Mucosa of gallbladder (tissue), 1 donor: ENCODE measurements at places on chromosomes 2 and 18. TPM values are rescaled to one million over a fixed set of nuclear protein-coding genes. Genes with fewer than 3 reads are reported as not detected.
A peak's percentile ranks its signal among the peaks of the same experiment; 100 is the strongest.

SLC19A3 gene
- 87.4 TPM for total RNA-seq

KRTCAP3 gene
- total RNA-seq: 65.7 TPM

MAPRE2 gene
- total RNA-seq: 75.8 TPM

AFF3 gene
- total RNA-seq: 9.1 TPM

MAPK4 gene
- 13.5 TPM for total RNA-seq

MC4R gene
- not detected for total RNA-seq

CYBRD1 gene
- 126 TPM for total RNA-seq

ARMC9 gene
- total RNA-seq: 19.2 TPM

SERPINB13 gene
- total RNA-seq: not detected

MAP3K19 gene
- total RNA-seq: not detected

GRCh38 chr2:23814963-23815362 lies 112.0 kb downstream of the ATAD2B start:
- DNase-seq: no peak

DNA sequence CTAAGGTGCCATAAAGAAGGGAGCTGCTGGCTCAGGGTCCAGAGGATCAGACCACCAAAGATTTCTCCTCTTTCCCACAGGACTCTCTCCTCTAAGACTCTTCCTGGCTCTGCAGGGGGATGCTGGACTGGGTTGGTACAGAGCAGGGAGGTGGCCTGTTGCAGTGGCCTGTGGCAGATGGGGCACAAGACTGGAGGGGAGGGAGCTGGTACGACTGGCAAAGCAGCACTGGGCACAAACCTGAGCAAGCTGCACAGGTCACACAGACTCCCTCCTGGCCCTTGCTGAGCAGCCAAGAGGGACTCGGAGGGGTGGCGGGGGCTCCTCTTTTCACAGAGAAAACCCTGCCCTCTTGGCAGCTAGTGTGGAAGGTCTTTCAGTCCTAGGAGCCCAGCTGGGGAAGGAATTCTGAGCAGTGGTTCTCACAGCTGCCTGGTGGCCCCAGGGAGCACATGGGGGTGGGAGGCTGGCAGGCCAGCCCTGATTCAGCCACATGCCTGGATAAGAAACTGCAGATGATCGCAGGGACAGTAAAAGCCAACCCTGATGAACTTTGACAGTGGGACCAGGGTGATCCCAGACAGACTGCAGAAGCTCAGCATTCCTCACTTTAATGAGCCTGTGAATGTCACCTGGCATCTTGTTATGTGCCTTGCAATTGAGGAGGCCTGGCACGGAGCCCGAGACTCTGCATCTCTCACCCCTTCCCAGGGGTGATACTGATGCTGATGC lies 32.5 kb upstream of the ACAA2 start:
- DNase-seq: no peak

DNA sequence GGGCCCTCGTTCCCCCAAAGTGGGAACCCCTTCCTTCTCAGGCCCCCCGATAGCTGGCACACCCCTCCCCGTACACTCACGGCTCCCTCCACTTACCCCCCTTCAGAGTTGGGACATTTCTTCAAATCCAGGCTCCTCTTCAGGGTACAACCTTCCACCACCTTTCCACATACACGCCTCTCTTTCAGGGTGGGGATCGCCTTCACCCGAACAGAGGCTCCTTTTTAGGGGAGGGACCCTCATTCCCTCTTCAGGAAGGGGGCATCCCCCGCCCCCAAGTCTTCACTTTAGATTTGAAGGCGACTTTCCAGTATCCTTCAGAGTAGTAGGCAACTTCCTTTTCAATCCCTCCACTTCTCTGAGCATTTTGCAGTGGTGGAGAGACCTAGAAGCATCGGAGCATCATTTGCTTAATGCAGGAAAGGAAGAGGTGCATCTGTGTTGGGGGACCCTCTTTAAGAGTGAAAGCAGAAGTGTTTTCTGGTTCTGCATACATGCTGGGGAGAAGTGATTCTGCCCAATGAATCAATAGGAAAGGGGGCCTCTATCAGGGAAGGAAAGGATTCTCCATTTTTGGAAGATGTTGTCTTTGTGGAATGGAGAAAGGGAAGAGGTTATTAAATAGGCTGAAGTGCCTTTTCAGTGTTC lies 845 bp downstream of the EML4 start:
- DNase-seq: no peak

GRCh38 chr2:217444932-217445331 lies 557.9 kb downstream of the TNS1 start:
- DNase-seq: no peak

DNA sequence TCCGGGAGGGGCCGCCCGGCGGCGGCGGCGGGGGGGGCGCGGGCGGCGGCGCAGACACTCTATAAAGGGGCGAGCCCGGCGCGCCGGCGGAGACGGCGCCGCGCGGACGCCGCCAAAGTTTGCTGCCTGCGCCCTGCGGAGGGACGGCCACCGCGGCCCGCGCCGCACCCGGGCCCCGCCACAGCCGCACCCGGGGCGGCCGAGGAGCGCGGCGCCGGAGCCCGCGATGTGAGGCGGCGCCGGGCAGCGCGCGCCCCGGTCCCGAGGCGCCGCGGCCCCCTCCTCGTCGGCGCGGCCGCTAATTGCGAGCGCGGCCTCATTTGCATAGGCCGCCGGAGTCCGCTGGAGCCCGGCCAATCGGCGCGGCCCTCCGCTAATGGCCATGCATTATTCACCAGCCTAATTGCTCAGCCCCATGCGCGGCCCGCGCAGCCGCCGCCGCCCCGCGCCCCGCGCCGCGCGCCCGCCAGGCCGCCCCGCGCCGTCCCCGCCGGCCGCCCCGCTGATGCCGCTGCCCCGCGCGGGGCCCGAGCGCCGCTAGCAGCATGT lies at the start of gene SALL3:
TSS of gene SALL3 (plus strand) at position 89 of the 549 bp plus-strand sequence. CDS start at position 546, 457 bp downstream.
- DNase-seq: no peak

DNA sequence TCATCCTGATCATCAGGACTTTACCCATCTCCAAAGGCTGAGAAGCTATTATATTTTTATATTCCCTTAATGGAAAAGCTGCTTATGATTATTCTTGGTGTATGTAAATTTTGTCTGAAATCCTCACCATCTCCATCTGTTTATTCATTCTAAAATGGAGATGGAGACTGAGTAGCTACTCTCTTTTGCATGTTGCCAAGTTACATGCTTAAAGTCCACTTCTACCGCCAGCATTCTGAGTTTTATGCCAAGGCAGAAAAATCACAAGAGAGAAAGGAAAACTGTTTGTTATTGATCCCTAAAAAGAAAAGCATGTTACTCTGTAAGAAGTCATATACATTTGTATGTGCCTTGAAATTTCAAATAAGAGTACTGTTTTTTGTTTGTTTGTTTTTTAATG lies 94.4 kb upstream of the NOSTRIN start:
- DNase-seq: no peak

GRCh38 chr2:66832646-66833435 lies 397.9 kb downstream of the MEIS1 start:
- no peak for DNase-seq

GRCh38 chr2:74267068-74267467 lies 68.7 kb downstream of the MTHFD2 start:
- DNase-seq: peak; percentile 65

DNA sequence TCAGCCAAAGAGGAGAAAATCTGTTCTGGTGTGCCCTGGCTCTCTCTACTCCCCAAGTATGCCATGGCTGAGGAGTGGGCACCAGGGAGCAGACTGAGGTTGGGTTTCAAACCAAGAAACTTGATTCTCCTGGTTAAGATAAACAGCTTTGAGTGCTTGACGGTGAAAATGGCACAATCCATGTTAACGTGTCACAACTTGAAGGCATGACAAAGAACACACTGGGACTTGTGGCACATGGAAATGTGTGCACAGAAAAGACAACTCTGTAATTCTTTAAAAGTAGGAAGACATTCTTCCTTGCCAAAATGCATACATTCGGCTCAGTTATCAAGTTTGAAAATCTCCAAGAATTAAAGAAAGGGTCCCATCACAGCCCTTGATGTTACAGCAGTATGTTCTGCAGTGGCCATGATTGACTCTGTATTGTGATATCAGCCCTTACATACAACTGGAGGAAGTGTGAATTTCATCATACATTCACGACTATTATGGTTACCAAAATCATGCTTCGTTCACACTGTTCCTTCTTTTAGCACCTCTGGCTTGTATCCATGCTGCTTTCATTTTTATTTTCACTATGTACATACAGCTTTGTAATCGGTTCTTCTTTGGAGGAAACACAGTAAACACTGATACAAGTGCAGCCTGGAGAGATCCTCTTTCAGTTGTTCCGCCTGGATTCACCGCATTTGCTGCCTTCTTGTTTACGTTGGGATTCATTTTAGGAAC lies 15.6 kb upstream of the ACTG2 start:
- no peak for DNase-seq

DNA sequence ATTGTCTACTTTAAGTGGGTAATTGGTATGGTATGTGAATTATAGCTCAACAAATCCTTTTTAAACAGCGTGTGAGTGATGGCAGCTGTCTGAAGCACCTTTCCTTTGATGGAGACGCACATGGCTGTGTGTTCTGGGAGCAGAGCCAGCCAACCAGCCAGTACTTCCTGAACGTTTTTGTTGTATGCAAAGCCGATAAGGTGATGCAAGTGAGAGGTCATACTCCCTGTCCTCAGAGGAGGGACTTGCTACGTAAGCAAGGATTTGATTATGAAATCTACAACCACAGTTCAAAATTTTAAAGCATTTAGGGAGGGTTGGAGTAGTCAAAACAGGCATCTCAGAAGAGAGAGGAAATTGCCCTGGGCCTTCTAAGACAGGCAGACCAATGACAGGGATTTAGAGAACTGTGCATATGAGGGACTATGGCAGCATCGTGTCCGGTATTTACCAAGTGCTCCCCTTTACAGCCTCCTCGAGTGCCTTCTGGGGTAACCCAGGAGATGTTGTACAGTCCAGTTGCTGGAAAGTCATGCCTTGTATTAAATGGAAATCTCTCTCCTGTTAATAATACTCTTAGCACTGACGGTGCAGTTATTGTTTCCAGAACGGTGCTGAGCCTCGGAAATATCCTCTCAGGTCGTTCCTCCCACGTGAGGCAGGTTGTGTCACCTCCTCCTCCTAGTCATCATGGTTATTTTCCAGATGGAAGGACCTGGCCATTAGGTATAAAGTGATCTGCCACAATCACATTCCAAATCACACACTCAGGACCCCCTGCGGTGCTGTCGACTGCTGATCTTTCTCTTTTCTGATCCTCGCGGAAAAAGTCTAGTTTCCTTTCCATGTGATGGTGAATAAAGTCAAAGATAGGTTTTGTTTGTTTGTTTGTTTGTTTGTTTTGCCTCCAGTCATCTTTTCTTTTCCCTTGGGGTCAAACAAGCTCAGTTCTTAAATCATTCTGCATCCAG lies 28.4 kb downstream of the ARHGEF4 start:
- peak; percentile 32 for DNase-seq

DNA sequence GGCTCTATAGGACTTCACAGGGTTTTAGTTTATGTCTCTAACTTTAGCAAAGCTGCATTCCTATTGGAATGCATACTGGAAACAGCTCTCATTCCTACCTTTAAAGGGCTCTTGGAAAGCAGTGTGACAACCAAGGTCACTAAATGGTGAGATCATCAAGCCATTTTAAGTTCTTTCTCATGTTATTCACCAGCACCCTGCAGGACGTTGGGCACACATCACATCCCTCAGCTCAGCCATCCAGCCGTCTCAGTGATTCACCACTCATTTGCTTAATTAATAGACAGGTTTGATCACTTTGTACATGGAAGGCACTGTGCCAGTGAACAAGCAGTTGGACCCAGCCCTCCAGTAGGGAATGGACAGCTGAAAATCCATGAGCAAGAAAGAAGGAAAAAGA lies 32.2 kb upstream of the RBM44 start:
- no peak for DNase-seq

DNA sequence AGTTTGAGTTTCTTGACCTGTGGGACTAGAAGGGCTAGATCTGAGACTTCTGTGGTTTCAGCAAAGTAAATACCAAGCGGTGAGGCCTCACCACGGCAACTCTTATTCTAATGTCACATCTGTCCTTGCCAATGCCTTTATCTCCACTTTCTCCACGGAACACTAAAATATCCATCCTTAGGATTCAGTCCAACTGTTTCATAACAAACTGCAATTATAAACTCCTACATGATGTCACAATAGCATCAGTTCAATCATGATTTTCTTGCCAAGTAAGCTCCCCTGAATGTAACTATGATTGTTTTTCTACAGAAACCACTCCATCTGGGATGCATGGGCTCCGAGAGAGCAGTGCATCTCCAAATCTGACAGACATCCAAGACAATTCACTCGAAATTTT lies 79.6 kb downstream of the LRATD1 start:
- DNase-seq: no peak

DNA sequence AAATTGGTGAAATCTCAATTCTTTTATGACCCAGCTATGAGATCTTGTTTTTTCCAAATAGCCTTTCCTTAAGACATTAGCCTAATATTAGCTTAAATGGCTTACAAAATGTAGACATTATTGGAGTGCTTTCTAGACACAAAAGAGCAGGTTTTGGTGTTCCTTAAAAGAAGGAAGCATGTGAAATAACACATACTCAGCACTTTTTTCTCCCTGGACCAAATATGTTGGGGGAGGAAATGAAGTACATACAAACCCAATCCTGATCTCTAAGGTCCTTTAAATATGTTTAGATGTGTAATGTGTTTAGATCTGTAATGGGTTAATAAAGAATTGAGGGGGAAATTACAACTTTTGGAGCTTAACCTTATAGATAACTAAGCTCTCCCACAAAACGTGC lies 3.4 kb upstream of the ZDBF2 start:
- DNase-seq: no peak

GRCh38 chr2:236054621-236055305 lies 113.4 kb downstream of the GBX2 start:
- no peak for DNase-seq

DNA sequence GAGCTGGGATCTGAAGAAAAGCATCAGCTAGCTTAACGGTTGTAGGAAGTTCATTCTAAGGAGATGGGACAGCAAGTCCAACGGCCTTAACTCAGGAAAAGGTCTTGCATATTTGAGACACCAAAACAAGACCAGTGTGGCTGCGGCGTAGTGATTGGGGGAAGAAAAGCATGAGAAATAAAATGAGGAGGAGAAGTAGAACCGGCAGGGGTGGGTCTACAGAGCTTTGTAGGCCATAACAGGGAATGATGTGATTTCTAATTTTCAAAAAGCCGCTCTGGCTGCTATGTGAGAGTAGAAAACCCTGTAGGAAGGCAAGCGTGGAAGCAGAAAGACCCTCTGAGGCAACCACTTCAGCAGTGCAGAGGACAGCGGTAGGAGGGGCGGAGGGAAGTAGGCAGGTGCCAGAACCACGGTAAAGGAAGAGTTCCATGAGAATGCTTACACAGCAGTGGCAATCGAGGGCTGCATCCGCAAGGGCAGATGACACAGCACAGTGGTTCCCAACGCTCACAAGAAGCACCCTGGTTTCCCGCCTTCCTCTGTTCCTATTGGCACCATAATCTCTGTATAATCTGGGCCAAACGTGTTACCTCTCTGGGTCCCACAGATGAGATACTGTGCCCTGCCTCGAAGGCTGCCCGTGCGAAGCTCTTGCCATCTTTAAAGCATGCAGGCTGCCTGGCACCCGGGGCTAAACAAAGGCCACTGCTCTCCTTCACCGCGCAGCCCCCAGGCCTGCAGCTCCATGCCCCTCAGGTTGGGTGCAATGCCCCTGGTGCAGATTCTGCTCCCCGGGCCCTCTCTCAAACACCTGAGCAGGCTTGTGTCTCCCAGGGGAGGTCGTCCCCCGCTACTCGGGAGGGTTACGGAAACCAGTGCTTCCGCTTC lies 795 bp downstream of the ANKRD39 start:
- DNase-seq: no peak

GRCh38 chr2:191155608-191156071 lies 4.8 kb upstream of the STAT4 start:
- DNase-seq: no peak

GRCh38 chr2:162232671-162233070 lies 10.6 kb downstream of the FAP start:
- no peak for DNase-seq

GRCh38 chr2:173264603-173265366 lies 89.9 kb upstream of the CDCA7 start:
- DNase-seq: peak; percentile 18

GRCh38 chr2:217254111-217254510 lies 394.2 kb upstream of the TNP1 start:
- no peak for DNase-seq
